GM12878 (cell line): ENCODE measurements at places on chromosomes 12 and 14. TPM values are rescaled to one million over a fixed set of nuclear protein-coding genes. Genes with fewer than 3 reads are reported as not detected.

- no peak for DNase-seq
Measured at GRCh38 chr14:103361867-103362266, 23.3 kb upstream of the MARK3 start.

DNA sequence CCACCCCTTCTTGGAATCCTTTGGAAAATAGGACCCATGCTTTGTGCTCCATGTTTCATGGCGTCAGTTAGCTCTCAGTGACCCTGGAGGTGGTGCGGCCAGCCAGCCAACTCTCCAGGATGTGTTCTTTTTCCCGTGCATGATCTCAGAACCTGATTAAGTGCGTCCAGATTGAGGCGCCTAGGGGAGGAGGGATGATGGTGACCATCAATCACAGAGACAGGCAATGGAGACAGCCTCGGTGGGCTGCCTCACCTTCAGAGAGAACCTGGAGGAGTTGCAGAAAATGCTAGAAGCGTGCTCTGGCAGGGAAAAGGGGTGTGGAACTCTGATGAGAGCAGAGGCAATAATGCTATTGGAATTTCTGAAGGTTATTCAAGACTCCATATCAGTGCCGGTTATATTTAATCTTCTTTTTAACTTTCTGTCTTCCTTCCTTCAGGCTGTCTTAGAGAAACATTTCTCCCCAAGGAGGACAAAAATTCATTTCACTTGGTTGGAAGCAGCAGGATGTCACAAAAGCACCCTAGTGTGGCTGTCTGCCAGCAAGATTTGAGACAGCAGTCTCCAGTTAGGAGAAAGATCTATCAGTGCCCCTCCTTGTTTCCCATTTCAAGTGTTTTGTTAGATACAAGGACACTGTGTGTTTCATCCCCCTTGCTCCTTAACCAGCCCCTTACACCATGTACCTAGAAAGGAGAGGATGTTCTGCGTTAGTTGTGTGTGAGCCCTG lies 53.3 kb upstream of the IGF1 start:
- no peak for DNase-seq

DNA sequence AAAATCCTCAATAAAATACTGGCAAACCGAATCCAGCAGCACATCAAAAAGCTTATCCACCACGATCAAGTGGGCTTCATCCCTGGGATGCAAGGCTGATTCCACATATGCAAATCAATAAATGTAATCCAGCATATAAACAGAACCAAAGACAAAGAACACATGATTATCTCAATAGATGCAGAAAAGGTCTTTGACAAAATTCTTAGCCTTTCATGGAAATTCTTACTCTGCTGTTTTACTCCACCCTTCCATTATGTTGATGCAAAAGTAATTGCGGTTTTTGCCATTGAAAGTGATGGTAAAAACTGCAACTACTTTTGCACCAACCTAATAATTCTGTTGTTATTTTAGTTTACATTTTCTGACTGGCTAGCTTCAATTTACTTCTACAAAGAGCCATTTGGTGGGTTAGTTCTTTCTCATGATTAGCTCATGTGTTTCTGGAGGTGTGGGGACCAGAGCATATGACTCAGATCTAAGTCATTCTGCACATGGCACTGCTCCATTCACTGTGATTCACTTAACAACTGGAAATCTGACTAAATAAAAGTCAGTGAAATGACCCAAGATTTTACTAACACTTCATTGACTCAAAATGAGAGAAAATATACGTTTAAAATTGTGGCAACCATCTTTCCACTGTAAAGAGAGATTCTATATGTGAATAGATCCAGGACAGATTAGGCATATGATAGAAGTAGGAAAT lies 99.9 kb downstream of the TMTC3 start:
- DNase-seq = no peak

- no peak for DNase-seq
Measured at GRCh38 chr14:36519431-36520321, at the start of gene NKX2-1. Gene NKX2-1 (minus strand): TSS chr14:36520232. CDS start chr14:36520129, 103 bp downstream.

DNA sequence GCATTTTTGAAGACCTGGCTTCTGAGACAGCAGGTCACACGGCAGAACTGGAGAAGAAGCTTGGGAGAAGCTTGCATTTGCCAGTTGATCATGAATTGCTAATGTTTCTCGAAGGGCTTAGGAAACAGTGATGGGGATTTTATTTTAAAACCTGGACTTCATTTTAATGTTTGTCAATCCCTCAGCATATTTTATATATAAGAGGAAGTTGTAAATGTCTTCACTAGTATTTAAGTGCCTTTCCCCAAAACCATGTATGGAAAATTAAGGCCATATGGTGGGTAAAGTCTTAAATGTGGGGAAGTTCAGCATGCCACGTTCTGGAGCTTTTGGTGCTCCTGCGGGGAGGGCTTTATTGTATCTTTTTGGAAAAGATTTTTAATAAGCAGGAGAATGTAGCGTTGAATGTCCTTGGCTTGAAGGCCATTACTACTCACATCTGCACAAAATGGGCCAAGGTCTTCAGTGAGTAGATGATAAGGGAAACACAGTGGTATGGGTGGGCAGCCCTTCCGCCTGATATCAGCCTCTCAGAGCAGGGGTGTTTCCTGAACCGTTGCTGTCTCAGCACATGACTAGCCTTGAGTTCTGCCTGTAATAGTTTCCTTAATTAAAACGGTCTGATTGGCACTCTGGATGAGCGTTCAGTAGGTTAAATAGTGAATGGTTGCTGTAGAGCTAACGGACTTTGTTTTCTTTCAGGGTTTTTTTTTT lies 511.4 kb downstream of the PCNX1 start:
- no peak for DNase-seq

- DNase-seq = no peak
Measured at GRCh38 chr12:101599311-101599710, 4.5 kb downstream of the MYBPC1 start.

- no peak for DNase-seq
Measured at GRCh38 chr12:63496654-63497053, 171.6 kb downstream of the DPY19L2 start.

- DNase-seq = no peak
Measured at GRCh38 chr14:102751088-102751487, 26.2 kb upstream of the TRAF3 start.

DNA sequence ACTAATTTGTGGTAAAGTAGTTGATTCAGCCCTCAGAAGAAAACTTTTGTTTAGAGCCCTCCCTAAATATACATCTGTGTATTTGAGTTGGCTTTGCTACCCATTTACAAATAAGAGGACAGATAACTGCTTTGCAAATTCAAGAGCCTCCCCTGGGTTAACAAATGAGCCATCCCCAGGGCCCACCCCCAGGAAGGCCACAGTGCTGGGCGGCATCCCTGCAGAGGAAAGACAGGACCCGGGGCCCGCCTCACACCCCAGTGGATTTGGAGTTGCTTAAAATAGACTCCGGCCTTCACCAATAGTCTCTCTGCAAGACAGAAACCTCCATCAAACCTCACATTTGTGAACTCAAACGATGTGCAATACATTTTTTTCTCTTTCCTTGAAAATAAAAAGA lies 2.7 kb downstream of the FZD10 start:
- DNase-seq = no peak

DNA sequence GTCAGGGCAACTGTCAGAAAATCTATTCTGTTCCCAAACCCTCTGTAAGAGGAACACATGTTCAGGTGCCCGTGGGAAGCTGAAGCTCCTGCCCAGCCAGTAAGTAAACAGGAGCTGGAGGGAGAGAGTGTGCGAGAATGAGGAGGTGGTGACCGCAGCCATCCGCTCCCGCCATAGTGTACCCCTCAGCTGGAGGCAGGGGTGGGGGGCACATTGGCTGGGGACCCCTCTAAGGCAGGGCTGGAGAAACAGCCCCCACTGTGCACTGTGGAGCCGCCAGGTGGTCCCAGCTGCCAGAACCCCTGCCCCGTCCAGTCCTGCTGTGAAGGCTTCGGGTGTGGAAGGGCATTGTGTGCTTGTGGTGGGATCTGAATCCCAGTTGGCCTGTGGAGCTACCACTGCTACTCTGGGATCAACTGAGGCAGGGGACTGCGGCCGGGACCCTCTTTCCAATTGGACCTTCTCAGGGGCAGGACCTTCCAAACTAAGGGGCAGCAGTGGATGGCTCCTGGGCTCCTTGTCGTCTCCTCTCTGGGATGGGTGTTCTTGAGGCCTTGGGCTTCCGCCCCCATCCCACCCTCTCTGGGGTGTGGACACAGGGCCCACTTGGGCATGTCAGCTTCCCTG lies 59.6 kb downstream of the TSPAN9 start:
- no peak for DNase-seq

DNA sequence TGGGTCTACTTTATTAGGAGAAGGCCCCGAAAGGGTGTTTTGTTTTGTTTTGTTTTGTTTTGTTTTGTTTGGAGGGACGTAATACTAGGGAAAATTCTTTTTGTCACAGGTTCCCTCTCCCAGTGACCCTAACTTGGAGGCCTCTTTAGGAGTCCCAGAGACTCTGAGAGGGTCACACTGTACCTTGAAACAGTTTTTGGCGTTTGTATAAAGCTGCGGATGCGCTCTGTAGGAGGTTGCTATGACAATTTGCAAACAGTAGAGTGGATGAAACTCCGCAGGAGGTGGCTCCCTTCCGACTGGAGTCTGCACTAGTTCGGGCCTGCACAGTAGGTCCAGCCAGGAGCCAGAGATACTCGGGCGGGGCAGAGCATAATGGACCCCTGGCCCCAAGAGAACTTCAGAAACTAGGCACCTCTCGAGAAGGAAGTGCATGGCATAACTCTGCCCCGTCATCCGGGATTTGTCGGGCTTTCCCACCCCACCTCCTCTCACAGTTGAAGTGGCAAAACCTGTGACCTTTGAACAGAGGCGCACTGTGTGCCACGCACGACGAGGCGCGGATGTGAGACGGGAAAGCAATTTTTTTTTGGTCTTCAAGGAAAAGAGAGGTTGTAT lies 1.3 kb upstream of the DYRK2 start:
- no peak for DNase-seq

DNA sequence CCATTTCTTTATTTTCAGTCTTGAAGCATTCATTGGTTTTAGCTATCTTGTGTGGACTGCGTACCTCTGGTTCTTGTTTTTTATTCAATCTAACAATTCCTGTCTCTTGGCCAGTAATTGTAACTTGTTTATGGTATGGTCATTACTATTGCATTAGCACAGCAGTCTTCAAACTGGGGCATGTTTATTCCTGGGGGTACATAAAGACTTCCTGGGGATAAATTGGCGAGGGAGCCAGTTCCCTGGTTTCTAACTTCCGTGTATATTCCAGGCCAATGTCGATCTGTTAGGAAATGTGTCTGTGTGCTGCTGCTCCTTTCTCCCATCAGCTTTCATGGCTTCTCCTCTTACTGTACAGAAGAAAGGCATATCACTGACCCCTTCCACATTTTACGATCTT lies 13.7 kb upstream of the EVL start:
- no peak for DNase-seq

DNA sequence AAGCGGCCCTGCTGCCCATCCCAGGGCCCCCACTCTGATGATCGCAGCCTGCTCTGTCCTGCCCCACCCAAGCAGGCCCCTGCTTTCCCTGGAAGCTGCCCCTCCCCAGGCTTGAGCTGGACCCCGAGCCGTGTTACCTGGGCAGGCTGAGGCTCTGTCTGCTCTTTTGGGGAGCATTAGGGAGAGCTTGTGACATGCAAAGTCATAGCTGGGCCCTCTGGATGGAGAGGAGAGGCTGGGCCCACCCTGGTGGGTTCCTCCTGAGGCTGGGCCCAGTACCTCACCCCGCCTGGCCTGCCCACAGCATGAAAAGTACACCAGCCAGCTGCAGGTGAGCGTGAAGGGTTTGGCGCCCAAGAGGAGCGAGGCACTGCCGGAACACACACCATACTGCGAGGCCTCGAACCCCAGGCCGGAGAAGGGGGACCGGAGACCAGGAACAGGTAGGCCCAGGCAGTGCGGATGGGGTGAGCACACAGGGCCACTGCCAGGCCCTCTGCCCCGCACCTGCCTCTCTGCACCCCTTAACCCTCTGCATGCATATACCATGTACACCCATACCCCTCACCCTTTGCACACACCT lies 15.0 kb downstream of the CEP170B start:
- no peak for DNase-seq

DNA sequence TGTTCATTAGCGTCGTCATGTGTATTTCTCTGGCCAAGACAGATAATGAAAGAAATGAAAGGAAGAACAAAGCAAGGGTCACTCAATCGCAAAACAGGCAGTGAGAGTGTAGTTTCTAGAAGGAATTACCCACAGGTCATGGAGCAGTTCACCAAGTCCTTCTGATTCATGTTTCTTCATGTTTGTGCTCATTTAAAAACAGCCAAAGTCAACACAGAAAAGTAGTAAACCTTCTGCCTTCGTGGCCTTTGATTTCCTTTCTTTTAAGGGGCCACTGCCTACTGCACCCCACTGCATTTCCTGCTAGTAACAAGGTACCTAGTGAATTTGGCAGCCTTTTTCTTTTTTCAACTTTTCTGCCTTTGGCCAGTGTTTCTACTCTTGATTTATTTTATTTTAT lies 75.1 kb downstream of the KCNK13 start:
- DNase-seq = no peak

- no peak for DNase-seq
Measured at GRCh38 chr12:110861729-110862128, 14.9 kb downstream of the CCDC63 start.

DNA sequence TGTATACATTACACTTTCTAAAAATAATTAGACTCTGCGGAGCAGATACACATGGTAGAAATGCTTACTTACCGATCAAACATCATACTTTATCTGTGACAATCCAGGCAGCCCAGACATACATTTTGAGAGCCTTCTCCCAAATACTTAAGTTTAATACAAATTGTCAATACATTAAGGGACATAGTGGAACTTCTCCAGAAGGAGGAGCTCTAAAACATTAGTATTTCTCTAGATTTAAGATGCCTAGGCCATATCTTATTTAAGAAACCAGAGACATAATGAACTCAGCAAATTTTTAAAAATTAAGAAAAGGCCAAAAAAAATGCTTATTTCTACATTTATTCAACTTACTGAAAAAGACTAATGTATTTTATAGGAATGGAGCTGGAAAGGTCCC lies 16.1 kb downstream of the ACSM4 start:
- DNase-seq = no peak

GRCh38 chr12:121628037-121628436 lies 1.7 kb downstream of the ORAI1 start:
- no peak for DNase-seq

DNA sequence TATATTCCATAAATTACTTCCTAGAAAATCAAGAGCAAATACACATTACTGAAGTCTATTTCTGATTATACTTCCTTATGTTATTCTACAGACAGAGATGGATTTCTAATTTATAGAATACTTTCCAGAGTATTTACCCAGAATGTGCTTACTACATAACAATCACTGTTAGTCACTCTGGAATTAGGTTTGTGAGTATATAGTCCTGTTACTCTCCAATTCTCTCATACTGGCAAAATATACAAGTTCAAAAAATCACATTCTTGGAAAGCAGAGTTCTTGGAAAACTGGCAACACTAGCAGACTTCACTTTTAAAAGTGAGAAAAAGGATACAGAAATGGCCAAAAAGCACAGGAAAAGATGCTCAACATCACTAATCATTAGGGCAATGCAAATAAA lies 7.3 kb downstream of the PPP2R5E start:
- DNase-seq = no peak

GRCh38 chr14:61561104-61561503 lies 134.2 kb upstream of the HIF1A start:
- DNase-seq = no peak

PRR4 gene
- polyA plus RNA-seq = 1.8 and 1.9 TPM in 2 replicates

SPTB gene
- not detected in 2 replicates for polyA plus RNA-seq

NRXN3 gene
- polyA plus RNA-seq = 1.3 and 1.7 TPM in 2 replicates

RPL41 gene
- 4,436 and 4,477 TPM in 2 replicates for polyA plus RNA-seq

FAM186B gene
- 0.57 and 0.59 TPM in 2 replicates for polyA plus RNA-seq

TRIM9 gene
- polyA plus RNA-seq = 0.05 and 0.09 TPM in 2 replicates

BHLHE41 gene
- polyA plus RNA-seq = not detected in 2 replicates

ASCL4 gene
- not detected in 2 replicates for polyA plus RNA-seq

TXNDC16 gene
- polyA plus RNA-seq = 5.9 and 7.1 TPM in 2 replicates

PMEL gene
- 1.5 and 2.1 TPM in 2 replicates for polyA plus RNA-seq

KLRK1 gene
- 0.13 and 0.27 TPM in 2 replicates for polyA plus RNA-seq

TPH2 gene
- not detected in 2 replicates for polyA plus RNA-seq

FAM222A gene
- 0.08 TPM in 1 of 2 replicates, not detected in the other for polyA plus RNA-seq

SMIM41 gene
- polyA plus RNA-seq = not detected in 2 replicates

AGAP2 gene
- 1.8 and 2.5 TPM in 2 replicates for polyA plus RNA-seq
